ENCODE measurements at places on chromosomes 1 and 21.

- DNase-seq, result no peak
Measured at GRCh38 chr1:229339520-229339919, 3.3 kb downstream of the CCSAP start.

DNA sequence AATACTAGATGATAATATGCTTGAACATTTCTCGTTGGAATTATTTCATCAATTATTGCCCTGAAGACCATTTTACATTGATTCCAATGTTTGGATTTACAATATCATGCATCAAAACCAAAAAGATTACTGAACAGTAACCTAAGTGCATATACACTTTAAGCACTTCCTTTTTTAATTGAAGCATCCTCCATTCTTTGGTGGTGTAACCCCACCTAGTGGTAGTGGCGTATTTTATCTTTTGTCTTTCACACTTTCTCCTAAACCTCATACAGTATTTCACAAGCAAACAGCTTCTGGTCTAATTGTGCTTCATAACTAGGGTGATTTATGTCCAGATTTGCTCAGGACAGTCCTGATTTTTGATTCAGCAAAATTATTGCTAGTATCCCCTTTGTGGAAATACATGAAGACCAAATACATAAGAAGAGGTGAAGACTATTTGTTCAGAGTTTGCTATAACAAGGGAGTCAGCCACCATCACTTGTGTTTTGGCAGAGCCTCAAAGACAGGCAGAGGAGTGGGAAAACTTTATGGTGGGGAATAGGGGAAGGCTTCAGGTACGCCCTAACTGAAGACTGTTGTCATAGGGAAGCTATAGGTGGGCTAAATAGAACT lies 3.4 kb upstream of the NVL start:
- no peak for DNase-seq

DNA sequence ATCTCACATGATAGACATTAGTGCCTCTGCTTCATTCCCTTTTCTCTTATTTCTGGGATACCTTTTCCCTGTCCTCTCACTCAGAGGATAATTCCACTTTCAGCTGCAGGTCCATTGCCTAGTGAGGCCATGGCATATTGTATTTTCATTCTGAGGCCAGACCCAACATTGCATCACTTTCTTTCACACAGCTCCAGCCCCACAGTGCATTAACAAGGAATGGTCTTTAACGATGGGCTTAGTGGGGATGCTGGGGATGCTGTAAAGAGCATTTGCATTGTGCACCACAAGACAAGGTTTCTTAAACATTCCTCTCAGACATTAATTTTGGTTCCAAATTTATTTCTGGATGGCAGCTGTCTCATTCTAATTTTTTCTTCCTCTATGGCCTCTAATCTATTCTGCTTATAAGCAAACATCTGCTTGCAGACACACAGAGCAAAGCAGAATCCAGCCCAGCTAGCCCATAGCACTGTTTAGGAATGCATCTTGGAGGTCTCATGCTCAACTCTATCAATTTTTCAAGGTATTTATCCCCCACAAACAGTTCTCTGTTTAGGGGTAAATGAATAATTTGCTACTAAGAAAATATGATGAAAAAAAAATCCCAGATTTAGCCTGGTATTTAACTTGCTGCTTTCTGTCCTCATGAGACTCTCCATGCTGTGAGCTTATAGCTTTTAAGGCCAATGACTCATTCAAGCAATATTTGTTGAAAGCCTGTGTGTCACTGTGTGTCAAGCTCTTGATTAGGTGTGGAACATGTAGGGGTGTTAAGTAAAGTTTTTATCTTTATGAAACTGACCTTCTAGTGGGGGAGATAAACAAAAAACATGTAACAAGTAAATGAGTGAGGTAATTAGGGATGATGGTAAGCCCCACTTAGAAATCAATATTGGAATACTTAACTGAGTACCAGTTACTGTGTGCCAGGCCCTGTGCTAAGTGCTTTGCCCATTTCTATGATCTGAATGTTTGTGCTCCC lies 44.5 kb upstream of the CCDC190 start:
- no peak for DNase-seq

DNA sequence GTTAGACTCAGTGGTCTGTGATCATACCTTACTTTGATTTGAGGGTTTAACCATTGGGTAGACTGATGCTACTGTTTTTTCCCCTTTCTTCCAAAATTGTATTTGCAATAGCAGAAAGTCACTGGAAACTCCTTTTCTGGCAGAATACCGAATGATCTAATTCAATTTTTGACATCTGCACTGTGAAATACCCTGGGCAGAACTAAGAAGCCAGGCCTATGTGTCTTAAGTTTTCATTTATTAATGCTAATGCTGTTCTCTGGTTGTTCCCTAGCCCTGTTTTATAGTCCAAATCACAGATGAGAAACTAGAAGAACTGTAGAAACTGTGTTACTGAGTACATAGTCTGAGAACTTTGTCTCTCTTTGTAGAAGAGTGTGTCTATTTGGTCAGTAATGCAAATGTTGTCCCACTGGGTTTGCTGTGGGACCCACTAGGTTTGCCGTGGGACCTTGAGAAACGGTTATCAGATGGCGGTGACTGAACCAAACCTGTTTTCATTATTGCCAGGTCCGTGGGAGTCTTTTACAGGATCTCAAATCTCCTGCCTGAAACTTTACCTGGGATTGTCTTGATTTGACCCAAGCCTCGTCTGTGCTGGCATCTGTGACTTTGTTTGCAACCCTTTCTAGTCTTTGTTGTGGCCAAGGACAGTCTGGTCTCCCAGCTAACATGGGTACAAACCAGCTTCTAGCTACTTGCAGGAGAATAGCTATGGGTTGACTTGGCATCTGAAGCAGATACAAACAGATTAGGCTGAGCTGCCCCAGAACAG lies 41.4 kb downstream of the PEX14 start:
- no peak for DNase-seq

GRCh38 chr1:150748878-150749719 lies 16.5 kb downstream of the CTSS start:
- no peak for DNase-seq

- DNase-seq, result no peak
Measured at GRCh38 chr1:18278946-18279345, 171.3 kb downstream of the IGSF21 start.

DNA sequence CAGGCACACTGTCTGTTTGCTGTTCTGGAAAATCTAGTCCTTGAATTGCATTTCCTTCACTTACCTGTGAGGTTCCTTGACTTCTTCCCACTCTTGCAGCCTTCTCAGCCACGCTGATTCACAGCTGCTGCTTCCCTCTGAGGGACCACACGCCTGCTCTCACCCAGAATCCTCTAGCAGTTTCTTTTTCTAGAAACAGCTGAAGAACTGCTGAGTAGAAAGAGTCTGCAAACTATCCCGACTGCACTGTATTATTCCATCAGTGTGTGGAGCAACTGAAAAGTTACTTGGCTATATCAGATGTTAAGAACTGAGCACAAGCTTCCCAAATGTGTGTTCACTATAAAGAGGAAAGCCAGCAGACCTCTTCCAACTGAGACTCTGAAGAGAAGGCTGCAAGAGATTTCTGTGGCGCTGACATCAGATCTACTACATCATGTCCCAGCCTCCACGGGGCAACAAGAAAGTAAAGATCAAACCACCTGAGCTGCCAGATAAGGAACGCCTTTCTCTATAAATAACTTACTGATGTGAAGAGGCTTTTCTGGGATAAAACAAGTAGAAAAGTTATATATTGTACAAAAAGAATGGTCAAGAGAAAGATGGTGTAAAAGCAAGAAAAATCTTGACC lies 226.6 kb downstream of the RERE start:
- no peak for DNase-seq

DNA sequence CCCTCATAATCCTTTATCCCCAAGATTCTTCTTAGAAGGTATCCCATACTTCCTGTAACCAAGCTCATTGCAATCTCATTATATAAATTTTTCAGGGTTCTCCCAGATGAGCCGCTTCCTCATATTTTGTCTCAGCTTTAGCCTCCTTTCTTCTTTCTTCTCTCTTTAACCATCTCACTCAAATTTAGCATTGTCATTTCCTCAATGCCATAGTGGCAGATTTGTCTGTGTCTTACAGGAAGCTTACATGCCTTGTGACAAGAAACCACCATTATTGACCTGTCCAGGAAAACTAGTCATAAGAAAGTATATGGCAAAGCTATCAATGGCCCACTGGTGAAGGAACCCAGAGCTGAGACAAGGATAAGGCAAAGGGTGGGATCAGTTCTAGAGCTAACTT lies 6.0 kb upstream of the FCRL2 start:
- no peak for DNase-seq

- no peak for DNase-seq
Measured at GRCh38 chr1:93756657-93757056, 75.0 kb upstream of the BCAR3 start.

- DNase-seq, result no peak
Measured at GRCh38 chr1:184553845-184554244, 167.0 kb downstream of the C1orf21 start.

- DNase-seq, result no peak
Measured at GRCh38 chr1:66729119-66729518, 23.1 kb upstream of the DYNLT5 start.

DNA sequence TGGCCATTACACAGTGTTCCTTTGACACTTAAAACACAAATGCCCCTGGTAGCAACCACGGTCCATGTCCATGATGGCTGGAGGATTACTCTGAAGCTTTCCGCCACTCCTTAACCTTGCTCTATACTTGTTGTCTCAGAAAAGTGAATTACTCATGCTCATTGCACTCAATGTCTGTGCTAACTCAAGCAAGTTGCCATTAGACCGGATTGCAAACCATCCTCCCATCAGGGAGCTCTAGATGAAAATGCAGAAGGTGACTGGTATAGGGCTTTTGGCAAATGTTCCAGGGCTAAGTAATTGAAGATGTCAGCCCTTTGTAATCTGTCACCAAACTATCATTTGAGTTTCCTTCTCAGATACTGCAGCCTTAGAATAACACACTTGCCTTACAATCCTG lies 1288.3 kb upstream of the B3GALT2 start:
- no peak for DNase-seq

DNA sequence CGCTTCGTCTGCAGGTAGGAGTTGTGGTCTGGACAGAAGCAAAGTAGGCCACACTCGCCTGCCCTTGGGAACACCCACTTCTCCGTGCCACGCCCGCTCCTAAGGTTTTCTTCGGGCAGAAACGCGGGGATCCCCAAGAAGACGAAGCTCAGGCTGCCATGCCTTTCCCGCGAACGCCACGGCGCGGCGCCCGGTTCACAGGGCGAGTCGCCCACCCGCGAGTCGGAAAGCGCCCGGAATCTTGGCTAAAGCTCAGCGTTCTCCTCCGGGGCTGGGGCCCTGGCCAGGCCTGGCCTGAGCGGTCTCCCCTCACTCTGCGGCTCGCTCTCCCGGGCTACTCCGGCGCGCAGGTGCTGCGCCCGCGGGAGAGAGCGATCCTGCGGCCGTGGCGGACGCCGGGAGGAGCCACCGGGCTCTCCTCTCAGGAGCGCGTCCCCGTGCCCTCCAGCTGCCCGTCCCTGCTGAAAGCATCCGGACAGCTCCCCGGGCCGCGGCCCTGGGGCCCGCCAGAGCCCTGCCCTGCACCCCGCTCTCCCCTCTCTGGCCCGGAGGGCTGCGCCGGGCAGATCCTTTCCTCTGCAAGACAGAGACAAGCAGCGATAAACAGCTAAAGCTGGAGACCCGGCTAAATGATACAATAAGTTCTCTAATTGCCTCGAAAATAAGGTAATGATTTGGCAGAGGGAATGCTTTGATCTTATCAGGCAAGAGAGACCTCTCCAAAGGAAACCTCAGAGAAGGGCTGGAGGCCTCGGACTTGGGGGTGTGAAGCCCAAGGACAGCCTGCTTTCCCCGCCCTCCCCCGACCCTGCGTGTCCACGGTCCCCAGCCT lies 6.7 kb upstream of the WNT2B start:
- DNase-seq, result no peak

GRCh38 chr21:44919913-44920693 lies 596 bp downstream of the ITGB2 start:
- no peak for DNase-seq

DNA sequence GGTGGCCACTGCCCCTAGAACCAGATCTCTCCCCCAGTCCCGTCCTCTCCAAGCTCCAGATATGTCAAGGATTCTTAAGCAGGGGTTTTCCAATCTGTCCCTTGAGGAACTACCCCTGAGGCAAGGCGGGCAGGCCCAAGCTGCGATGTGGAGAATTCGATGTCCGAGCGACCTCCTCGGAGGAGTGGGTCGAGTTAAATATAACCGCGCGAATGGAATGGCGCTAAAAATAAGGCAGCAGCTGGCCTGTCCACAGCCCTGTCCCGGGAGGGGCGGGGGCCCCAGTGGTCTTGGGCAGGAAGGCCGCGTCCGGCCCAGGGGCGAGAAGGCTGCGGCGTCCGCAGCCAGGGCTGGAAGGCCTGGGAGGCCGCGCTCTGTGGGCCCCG lies 5.8 kb upstream of the FOXD3 start:
- DNase-seq, result no peak

DNA sequence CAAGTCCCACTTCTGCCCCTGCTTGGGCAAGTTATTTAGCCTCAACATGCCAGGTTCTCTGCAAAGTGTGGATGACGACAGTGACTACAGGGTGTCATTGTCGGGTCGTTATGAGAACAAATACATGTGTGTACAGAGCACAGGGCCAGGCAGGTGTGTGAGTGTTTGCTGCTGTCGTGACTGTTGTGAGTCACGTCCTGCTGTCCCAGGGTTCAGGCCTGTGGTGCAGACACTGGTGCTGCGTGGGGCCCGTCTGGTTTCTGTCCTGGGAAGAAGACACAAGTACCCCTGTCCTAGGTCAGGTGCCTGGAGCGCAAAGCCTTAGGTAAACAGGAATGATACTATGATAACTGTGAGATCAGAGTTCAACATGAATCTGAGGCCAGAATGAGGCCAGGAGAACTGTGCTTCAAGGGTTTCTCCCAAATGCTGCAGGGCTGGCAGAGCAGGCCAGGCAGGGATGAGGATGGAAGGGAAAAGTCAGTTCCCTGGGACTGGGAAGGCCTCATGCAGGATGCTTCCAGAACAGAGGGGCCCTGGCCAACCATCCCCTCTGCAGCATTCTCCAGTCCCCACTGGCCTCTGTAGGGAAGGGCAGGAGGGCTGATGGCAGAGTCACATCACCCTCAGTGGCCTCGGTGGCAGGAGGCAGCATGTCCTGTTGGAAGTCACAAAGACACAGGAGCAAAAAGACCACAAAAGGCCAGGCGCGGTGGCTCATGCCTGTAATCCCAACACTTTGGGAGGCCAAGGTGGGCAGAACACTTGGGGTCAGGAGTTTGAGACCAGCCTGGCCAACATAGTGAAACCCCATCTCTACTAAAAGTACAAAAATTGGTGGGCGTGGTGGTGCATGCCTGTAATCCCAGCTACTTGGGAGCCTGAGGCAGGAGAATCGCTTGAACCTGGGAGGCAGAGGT lies 15.7 kb downstream of the GPR157 start:
- DNase-seq, result no peak

GRCh38 chr1:30102605-30103004 lies 620.8 kb downstream of the MATN1 start:
- DNase-seq, result no peak

GRCh38 chr1:152347116-152347728 lies 12.6 kb downstream of the FLG2 start:
- DNase-seq, result no peak

DNA sequence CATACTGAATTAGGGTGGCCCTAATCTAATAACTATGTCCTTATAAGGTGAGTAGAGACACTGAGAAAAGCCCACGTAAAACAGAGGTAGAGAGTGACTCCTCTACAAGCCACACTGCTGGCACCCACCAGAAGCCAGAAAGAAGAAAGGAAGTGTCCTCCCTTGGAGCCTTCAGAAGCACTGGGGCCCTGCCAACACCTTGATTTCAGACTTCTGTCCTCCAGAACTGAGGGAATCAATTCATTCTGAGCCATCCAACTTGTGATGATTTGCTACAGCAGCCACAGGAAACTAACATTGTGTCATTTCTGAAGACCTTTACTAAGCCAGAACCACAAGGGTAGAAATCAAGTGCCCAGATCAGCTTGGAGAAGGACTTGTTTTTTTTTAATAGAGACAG lies 15.0 kb downstream of the GNB1 start:
- no peak for DNase-seq

- DNase-seq, result no peak
Measured at GRCh38 chr1:219041818-219042217, 131.9 kb upstream of the LYPLAL1 start.

All from GOT3 (cell line).